Fibroblast of gingiva (primary cell): ENCODE measurements at places on chromosomes 6 and 20.

DNA sequence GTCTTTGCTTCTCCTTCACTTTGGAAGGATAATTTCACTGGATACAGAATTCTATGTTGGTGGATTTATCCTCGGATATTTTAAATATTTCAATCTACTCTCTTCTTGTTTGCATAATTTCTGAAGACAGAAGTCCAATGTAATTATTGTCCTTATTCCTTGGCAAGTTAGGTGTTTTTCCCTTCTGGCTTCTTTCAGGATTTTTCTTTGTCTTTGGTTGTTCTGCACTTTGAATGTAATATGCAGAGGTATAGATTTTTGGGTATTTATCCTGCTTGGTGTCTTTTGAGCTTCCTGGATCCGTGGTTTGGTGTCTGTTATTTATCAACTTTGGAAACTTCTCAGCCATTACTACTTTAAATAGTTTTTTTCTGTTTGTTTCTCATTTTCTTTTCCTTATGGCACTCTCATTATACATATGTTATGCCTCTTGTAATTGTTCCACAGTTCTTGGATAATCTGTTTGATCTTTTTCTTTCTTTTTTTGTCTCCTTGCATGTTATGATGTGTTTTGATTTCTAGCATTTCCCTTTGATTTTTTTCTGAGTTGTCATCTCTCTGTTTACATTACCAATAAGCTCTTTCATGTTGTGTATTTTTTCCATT is 48.6 kb upstream of the ATXN1 start:
- no peak for DNase-seq

DNA sequence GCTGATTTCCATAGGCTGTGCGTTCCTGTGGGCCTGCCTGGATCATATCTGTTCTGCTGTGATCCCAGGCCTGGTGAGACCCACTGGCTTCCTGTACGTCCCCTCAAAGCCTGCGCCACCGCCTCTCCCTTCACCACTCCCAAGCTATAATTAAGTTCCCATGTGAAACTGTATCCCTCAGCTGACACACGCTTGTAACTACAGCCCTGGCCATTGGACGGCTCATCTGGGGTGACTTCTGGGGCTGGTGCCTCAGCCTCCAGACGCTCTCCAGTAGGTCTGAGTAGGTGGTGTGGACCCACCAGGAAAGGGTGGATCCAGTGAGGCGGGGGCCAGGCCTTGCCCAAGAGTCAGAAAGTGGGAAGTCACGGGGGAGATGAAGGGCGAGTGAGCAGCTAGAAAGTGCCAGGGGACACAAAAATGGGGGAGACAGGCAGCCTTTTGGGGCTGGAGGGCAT is 21.0 kb downstream of the PPARD start:
- DNase-seq, result peak; percentile 93

GRCh38 chr6:16336911-16337294 is 98.5 kb downstream of the GMPR start:
- DNase-seq, result no peak

DNA sequence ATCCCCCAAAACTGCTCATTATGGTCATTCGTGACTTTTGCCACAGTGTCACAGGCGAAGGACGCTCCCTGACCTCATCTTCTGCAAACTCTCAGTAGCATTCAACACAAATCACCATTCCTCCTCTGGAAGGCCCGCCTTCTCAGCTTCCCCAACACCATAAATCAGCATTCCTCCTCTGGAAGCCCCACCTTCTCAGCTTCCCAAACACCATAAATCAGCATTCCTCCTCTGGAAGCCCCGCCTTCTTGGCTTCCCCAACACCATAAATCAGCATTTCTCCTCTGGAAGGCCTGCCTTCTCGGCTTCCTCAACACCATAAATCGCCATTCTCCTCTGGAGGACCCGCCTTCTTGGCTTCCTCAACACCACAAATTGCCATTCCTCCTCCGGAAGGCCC is 288.0 kb upstream of the AGPAT4 start:
- no peak for DNase-seq

DNA sequence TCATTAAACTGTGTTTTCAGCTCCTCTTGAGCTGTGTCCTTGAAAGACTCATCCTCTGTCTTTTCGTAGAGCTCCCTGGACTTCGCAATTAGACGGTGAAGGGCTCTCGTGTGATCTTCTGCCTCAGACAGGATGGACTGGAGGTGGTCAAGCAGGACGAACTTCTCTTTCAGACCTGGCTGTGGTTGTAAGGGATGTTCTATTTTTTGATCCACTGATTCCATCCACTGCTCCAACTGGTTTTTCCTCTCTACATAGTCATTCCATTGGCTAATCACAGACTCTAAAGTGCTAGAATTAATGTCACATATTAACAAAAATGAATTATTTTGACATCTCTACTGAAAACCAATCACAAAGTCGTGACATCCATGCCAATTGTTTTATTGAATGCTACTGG is 250.1 kb downstream of the SYNE1 start:
- no peak for DNase-seq

GRCh38 chr20:38260025-38260377 is 534 bp downstream of the KIAA1755 start:
- no peak for DNase-seq

GRCh38 chr6:132380358-132381029 is 20.8 kb downstream of the MOXD1 start:
- DNase-seq, result no peak

GRCh38 chr20:61767761-61768494 is 297.8 kb downstream of the TAF4 start:
- no peak for DNase-seq

DNA sequence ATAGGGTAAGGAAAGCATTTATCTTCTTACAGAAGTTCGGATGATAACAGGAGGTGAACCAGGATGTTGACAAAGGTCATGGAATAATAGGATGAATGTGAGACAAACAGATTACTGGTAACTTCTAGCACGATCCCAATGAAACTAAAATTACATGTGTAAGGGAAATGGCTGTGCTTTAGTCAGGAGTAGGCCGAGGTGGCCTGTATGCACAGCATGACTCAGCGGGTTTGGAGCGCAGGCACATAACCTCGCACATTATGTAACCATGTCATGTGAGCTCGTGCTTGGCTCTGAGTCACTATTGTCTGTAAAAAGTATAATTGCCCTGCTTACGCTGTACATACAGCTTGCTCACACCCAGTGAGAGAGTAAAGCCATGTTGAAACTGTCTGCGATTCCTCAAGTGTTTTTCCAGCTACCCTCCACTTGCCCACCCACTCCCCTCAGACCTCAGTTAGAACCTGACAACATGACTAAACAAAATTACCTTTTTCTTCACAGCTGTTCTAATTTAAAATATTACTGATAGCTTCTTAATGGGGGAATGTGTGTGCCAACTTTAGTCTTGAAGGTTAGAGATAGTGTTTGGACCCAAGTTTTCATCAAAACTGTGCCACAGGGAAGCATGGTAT is 8.2 kb downstream of the CYB5R4 start:
- DNase-seq, result peak; percentile 85

DNA sequence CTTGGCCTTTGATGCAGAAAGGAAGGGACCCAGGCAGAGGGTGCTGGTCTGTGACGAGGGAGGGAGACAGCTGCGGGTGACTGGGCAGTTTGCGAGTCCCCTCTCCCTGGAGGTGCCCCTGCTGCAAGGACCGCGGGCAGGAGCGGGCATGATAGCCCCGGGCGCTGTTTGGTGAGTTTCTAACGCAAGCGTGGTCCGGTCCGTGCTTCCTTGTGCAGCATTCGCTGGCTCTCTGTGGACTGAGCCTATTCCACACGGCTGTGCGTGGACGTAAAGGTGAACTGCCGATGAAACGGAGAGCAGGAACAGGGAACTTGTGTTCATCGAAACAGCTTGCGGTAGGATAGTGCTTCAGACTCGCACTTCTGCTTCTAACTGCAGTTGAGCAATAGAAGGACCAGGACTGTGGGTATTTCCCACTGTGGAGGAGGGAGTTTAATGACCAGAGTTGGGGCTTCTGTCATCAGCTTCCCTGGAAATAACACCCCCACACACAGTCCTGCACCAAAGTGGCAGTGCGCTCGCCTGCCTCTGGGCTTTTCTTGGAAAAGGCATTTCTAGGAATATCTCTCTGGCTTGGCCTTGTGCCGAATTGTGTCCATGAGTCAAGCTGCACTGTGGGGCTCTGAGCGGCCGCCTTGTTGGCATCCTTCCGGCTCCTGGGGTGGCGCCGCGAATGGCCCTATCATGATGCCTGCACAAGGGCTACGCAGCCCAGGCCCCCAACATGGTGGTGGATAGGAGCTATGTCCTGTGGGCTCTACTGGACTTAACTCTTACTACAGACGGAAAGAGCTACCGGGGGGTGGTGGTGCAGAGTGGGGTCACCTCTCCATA is 48.9 kb downstream of the DUSP22 start:
- DNase-seq, result no peak
